Fibroblast of villous mesenchyme (primary cell): ENCODE measurements at places on chromosomes 5 and 9. TPM values are rescaled to one million over a fixed set of nuclear protein-coding genes. Genes with fewer than 3 reads are reported as not detected.

DNA sequence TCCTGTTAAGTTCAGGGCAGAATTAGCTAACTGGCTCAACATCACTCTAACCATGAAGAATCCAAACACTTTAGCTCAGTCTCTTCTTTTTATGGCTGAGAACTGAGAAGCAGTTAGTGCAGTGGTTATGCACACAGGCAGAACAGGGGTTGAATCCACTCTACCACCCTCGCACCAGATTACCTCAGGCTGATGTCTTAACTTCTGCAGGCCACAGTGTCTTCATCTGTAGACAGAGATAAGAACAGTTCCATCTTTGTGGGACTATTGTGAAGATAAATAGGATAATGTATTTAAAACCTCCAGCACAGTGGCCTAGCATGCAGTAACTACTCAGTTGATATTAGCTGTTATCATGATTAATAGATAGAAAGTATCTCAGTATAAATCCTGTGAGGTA is 54.8 kb downstream of the FAM114A2 start:
- DNase-seq, result no peak

- no peak for DNase-seq
Observed at GRCh38 chr9:272251-273213, 57.9 kb downstream of the DOCK8 start.

DNA sequence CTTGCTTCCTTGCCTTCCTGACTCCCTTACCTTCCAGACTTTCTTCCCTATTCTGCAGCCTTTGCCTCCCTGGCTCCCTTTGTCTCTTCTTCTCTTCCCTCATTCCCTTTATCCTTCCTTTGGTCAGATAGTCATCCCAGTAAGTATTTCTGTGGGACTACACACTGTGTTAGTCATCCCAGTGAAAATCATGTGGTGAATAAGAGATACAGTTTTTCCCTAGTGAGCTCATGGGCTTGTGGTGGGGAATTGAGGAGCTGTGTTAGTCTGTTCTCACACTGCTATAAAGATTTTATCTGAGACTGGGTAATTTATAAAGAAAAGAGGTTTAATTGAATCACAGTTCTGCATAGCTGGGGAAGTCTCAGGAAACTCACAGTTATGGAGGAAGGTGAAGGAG is 109.8 kb upstream of the EDIL3 start:
- peak; percentile 6 for DNase-seq

DNA sequence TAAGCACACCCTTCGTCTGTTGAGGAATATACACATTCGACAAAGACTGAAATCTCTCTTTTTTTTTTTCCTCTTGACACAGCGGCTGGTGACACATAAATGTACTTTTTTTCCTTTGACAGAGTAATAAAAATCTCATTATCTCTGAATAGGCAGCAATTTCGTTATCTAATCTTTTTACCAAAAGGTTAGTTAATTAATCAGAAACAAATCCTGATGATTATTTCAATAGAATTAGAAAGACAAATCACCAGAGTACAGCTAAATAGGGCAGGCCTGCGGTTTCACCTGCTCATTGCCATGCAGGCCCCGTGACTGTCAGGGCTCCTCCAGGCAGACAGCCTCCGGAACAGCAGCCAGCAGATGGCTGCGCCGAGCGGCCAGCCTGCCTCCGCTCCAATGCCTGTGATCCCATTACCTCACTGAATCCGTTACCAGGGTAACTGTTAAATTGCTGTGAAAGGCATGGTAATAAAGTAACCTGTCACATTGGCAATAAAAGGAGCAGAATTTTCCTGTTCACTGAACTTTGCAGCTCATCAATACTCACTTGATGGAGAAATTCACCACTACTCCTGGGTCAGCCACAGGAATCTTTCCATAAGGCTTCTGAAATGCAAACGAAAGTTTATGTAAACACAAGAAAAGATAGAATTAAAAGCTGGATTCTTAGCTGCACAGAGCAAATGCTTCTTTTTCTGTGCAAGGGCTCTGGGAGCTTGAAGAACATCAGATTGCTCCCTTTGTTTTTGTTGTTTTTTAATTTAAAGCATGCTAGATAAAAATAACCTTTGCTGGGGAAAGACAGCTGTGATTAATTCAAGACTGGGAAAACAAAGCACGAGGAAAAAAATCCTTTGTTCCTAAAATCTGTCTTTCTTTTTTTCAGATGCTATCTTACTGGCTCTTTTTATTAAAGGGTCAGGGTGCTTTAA is 666.4 kb upstream of the ZNF608 start:
- peak; percentile 93 for DNase-seq

DNA sequence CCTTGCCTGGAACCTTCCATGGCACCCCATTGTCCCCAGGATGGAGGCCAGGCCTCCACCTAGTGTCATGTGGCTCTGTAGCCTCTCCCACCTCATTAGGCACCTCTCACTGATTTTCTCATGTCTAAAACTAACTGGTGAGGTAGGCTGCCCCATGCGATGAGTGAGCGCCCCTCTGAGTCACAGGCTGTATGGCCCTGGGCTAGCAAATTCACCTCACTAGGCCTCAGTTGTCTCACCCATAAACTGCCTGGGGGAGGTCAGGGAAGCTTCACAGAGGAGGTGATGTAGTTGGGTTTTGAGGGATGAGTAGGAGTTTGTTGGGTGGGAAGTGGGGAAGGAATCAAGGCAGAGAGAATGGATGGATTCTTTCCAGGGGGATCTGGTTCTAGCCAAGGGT is 8.8 kb downstream of the RXRA start:
- DNase-seq, result no peak

DNA sequence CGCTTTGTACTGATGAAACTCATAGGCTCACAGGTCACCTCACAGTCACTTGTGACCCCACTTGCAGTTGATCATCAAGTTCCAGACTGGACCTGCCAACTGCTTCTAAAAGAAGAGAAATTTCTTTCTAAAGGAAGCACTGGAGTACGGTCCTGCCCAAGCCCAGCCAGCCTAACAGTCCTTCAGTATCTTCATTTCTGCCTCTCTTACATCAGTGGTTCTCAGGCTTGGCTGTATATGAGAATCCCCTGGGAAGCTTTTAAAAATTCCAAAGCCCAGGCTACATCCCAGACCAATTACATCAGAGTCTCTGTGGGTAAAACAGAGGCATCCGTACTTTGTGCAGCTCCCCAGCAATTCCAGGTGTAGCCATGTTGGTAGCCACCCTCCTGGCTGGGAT is 282.1 kb downstream of the NFIB start:
- peak; percentile 39 for DNase-seq

DNA sequence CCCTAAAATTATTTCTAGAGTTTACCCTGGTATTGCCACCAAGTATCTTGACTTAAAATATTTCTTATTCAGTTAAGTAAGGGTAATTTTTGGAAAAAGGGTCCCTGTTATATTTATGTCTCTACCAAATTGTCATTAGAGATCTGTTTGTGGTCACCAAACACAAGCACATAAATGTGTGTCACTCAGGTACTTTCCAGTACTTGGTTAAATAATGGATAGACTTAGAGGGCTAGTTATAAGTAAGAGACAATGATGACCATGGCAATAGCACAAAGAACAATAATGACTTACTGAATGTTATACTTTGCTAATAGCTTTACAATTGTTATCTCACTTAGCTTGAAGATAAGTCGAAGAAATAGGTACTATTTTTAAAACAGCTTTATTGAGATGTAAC is 9.0 kb downstream of the ADAMTS16 start:
- no peak for DNase-seq

- no peak for DNase-seq
Observed at GRCh38 chr9:76049341-76049740, 158.9 kb downstream of the PCSK5 start.

DNA sequence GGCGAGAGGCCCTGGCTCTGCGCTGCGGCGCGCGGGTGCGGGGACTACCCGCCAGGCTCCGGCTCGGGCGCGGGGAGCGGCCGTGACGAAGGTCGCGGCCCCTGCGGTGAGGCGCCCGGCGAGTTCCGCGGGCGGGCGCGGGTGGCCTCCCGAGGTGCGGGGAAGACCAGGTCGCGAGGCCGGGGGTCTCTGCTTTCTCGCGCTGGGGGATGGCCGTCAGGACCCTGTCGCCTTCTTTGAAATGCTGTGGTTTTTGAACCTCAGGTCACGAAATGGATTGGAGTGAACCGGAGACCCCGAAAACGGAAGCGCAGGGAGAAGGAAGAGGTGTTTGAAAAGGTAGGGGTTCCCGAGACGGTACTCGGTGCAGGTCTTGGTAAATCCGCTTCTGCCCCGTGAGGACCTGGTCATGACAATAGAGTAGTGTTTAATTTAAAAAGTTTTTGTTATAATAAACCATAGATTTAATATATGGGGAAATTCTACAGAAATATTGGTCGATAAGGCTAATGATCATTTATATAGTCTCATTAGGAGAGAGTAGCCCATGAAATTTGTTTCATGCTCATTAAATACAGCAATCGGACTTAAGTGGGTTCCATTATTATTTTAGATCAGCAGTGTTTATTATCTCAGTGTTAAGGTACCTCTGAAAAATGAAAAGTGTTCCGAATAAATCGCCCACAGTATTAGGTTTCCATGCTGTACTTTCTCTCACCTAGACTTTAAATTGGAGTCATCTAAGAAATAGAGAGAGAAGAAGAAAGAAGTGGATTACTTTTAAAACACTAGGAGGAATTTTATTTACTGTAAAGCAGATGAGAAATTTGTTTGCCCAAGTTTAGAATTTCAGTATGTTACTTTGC is 279.0 kb downstream of the AOPEP start:
- peak; percentile 37 for DNase-seq

GRCh38 chr5:151449839-151450238 is 2.4 kb downstream of the SLC36A1 start:
- DNase-seq, result no peak

GRCh38 chr5:54009357-54009756 is 301.0 kb downstream of the ARL15 start:
- no peak for DNase-seq

DNA sequence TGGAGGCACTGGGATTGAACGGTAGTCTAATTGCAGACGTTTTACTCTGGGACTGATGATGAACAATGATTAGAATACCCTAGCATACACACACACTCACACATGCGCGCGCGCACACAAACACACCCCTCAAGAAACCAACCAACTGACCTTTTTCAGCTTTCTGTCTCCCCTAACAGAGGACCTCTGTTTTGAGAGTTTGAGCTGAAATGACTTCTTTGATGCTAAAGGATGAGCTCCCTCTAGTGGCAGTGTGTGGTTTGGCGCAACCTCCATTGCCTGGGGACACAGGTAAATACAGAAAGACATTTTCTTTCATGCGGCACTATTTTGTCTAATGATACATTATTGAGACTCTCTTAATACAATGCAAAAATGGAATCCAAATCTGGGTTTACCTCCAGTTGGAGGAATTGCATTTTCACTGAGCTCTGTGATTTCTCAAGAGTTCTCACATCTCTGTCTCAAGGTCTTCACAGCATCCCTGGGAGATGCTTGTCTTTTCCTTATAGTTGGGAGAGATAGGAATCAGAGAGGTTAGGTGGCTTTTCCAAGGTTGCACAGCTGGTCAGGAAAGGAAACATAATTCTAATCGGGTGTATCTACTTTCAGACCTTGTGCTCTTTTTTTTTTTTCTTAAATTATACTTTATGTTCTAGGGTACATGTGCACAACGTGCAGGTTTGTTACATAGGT is 187.5 kb downstream of the TMEM38B start:
- DNase-seq, result peak; percentile 50

- no peak for DNase-seq
Observed at GRCh38 chr9:16293610-16294009, 576.9 kb downstream of the BNC2 start.

GRCh38 chr5:154253807-154254206 is 63.3 kb downstream of the GALNT10 start:
- DNase-seq, result no peak

DNA sequence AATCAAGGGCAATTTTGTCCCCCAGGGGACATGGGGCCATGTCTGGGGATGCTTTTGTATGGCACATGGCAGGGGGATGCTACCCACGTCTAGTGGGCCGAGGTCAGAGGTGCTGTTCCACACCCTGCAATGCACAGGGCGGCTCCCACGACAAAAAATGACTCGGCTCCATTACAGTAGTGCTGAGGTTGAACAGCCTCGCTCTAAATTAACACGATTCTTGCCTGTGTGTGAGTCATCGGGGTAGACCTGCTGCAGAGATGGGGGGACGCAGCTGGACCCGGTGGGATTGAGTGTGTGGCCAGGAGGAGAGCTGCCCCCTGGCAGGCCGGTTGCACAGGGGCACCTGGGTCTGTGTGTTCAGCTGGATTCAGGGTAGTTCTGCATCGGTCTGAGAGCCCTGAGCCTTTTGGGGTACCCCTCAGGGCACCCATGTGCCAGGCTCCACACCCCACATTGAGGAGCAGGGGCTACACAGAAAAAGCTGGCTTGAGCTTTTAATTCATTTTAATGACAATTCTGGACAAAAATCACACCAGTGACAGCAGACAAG is 20.0 kb upstream of the COL5A1 start:
- no peak for DNase-seq

DNA sequence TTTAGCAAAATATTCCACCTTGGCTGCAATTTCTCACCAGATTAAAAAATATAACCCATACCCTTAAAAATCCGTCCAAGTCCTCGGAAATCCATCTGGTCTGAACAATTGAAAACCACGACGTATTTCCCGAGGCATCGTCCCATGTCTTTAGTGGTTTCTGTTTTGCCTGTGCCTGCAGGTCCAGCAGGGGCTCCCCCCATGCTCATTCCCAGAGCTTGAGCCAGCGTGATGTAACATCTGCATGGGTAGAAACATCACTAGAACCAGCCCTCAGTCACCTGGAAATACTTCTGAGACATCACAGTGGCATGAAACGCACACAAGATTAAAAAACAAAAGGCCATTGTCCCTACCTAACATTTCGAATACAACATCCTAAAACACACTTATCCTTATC is 114.0 kb downstream of the DNAH5 start:
- no peak for DNase-seq

The FAXDC2 gene
- 4.2 and 7.8 TPM in 2 replicates for total RNA-seq

The CSNK1A1 gene
- 386 and 487 TPM in 2 replicates for total RNA-seq

The MAMDC2 gene
- total RNA-seq, result 11.0 and 22.9 TPM in 2 replicates

The SYNPO gene
- total RNA-seq, result 7.3 and 10.6 TPM in 2 replicates
